G401 (cell line): ENCODE measurements at places on chromosomes 2 and 18.
A peak's percentile ranks its signal among the peaks of the same experiment; 100 is the strongest.

GRCh38 chr2:189569295-189569910, 11.2 kb downstream of the SLC40A1 start:
- DNase-seq = no peak

DNA sequence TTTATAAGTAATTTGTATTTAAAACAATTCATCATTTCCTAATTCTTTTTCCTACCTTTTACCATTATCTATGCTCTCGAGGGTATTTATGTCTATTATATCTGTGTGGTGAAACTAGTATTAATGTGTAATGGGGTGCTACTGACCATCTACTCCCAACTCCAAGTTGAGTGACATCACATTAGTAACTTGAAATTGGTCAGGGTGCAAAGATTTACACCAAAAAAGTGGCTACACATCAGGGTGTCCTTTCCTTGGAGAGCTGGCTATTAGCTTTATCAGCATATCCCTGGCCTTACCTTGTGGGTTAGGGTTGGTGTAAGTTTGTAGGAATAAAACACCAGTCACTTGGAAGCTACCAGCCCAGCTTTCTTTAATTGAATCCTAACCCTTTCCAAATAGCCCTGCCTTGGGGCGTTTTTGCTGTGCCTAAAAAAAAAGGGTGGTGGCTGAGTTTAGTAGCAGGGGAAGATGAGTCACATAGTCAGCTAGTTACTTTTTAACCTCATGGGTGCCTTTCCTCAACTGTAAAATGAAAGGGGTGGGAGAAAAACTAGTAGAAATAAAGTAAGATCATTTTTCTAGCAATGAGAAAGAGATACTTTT, 14.0 kb downstream of the ANXA4 start:
- DNase-seq = no peak

DNA sequence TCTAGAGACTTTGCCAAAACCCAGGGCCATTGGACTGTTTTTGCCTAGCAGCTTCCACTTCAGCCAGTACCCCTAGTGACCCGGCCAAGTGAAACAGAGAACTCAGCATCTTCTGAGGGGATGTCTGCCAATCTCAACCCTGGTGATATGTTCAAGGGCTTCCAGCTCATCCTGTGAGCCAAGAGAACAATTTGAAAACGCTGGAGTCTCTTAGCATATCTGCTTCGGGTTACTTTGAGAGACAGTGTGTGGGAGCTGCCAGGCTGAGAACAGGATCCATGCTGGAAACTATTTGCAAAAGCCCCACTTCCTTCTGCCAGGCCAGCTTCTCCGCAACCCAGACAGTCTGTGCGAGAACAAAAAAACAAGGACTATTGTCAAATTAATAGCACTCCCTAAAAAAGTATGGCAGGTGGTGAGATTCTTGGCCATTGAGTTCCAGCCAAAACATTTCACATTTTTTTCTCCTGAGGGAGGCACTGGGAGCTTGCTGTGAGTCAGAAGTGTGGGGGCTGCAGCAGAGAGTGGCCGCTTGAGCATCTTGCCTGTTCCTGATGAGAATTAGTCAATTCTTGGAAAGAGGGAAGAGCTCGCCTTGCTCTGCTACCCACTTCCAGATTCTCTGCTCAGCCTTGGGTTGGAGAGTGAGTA, 395.6 kb upstream of the TRIB2 start:
- DNase-seq = peak; percentile 25

- no peak for DNase-seq
These were observed 77.6 kb downstream of the AP1S3 start for GRCh38 chr2:223759569-223760430.

DNA sequence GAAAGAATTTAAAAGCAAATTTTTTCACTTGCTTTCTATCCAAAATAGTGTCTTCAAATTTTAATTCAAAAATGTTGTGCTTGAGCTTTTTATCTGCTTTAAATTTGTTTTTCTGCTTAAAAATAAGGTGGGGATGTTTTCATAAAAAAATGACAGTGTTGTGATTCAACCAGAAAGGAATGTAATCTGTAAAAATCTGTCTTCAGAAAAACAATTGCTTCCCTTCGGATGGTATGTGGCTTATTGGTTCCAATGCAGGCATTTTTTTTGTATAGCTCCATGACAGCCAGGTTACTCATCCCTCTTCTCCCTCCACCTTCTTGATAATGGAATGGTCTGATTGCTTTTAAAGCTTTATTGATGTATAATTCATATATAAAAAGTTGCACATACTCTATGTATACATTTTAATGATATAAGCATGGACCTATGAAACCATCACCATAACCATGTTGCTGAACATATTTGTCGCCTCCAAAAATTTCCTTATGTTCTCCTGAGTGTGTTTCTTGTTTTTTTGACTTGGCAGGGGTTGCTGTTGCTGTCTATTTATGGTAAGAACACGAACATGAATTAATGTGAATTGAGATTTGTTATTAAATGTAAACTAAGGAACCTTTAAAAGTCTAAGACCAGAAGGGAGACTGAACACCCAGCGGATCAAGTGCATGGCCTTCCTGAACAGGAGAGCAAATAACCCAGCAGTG, 363.7 kb upstream of the SPHKAP start:
- DNase-seq = no peak

GRCh38 chr18:49994410-49994809, 181.1 kb upstream of the ACAA2 start:
- no peak for DNase-seq

DNA sequence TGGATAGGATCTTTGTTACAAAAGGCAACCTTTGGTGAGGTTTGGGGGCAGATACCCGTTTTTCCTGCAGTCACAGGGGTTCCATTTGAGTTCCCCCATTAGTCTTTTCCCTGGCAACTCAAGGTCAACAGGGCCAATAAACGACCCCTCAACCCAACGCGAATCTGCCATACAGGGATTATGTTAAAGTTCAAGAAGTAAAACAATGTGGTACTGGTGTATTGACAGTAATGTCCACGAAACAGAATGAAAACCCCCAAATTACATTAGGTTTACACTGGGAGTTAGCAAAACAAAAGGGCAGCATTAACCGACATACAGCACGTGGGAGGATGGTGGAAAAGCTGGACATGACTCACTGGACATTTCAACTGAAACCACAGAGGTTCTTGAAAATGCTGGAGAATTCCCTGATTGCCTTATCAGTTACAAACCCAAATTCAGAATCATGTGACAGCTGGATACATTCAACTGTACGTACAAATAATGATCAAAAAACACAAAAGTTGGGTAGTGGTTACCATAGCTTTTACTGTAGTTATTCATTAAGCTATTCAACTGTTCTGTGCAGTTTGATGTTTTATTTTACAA, 4.9 kb upstream of the IMP4 start:
- no peak for DNase-seq
